ENCODE measurements at places on chromosomes 12 and 14. TPM values are rescaled to one million over a fixed set of nuclear protein-coding genes. Genes with fewer than 3 reads are reported as not detected.

DNA sequence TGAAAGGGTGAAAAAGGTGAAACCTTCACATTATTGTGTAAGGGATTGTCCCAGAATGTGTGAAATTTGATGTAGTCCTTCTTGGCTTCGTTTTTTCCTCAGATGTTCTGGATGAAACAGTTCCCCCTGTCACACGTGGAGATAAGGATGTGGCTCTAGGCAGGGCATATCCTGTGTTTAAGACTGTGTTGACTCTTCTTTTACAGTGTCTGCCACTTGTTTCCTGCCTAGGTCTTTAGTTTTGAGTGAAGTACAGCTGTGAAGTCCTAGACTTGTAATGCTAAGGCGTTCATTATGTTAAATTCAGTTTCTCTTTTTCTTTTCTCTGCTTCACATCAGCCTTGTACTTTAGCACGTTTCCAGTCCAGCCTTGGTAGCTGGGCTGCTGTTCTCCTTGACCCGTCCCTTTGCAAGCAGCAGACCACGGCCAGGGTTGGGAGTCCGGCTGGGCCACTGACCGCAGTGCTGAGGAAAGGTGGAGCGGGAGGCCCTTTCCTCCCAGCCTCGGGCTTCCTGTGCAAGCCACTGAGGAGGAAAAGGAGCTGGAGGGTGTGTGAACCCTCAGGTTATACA, 59.1 kb downstream of the RASSF3 start:
- no peak overlapping the region for H3K4me3 ChIP-seq
- H3K4me1 ChIP-seq, result peaks cover 91% of the 10 kb centered on the region
- peak overlapping the region; percentile 57 for H3K27ac ChIP-seq
- peak; percentile 45 for DNase-seq

Gene VIPAS39
- 20.0 TPM for total RNA-seq

Gene TAMALIN
- 3.7 TPM for total RNA-seq

Gene SLC39A2
- total RNA-seq, result 0.81 TPM

Gene OGFOD2
- 21.6 TPM for total RNA-seq

Gene DPPA3
- 40.0 TPM for total RNA-seq
